Breast epithelium (tissue), 4 donors: ENCODE measurements at places on chromosomes 6 and 20.
A peak's percentile ranks its signal among the peaks of the same experiment; 100 is the strongest.

DNA sequence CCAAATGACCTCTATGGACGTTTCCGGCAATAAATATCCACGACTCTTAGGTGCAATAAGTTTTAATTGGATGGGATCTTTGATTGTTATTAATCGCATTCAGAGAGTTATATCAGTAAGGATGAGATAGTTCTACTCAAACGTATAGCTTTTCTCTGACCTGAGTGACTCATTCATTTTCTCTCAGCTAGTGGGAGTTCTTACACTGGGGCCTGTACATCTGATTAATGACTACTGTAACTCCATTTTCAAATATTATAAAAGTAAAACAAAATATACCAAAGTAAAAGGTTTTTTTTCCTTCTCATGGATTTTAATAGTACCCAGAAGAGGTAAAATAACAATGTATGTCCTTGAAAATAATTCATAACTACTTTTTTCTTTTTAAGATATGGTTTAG lies 41.1 kb upstream of the SAMD5 start:
- DNase-seq = no peak
- no peak overlapping the region for H3K4me3 ChIP-seq

- H3K4me3 ChIP-seq = no peak overlapping the region
- no peak for DNase-seq
- H3K27me3 ChIP-seq = no peaks in the 10 kb centered on the region
- H3K4me1 ChIP-seq = no peaks in the 10 kb centered on the region
Measured at GRCh38 chr6:158648682-158649131, 1.1 kb upstream of the SYTL3 start.

- no peaks in the 10 kb centered on the region for H3K27me3 ChIP-seq
- no peaks in the 10 kb centered on the region for H3K4me1 ChIP-seq
- no peak overlapping the region for H3K4me3 ChIP-seq
- DNase-seq = no peak
Measured at GRCh38 chr6:137777687-137778075, 89.4 kb upstream of the TNFAIP3 start.

- H3K27ac ChIP-seq = no peak overlapping the region
- DNase-seq = no peak
- H3K4me1 ChIP-seq = no peaks in the 10 kb centered on the region
- no peaks in the 10 kb centered on the region for H3K36me3 ChIP-seq
Measured at GRCh38 chr20:54110041-54110440, 39.6 kb upstream of the BCAS1 start.

- no peak for DNase-seq
- H3K27me3 ChIP-seq = no peaks in the 10 kb centered on the region
- H3K4me3 ChIP-seq = no peak overlapping the region
- no peaks in the 10 kb centered on the region for H3K36me3 ChIP-seq
- H3K4me1 ChIP-seq = no peaks in the 10 kb centered on the region
Measured at GRCh38 chr6:6728169-6728941, 139.8 kb downstream of the LY86 start.

GRCh38 chr20:5845681-5846615 lies 95.7 kb downstream of the SHLD1 start:
- H3K27me3 ChIP-seq = no peaks in the 10 kb centered on the region
- no peak overlapping the region for H3K4me3 ChIP-seq
- H3K4me1 ChIP-seq = no peaks in the 10 kb centered on the region
- H3K27ac ChIP-seq = no peak overlapping the region
- no peak for DNase-seq

DNA sequence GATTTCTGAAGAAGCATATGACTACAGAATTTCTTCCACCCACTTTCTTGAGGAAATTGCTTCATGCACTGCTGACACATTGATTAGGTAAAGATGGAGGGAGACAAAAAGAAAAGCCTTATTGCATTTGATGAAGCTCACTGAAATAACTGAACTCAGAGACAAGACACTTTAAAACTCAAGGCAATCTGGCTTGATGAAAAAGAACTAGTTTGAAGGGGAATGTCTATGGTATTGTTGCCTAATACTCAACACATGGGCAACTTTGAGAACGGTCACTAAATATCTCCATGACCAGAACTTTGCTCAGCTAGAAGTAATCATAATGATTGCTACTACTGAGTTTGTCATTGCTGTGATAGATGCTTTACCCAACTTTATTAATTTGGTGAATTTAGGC lies 38.1 kb downstream of the HTR1B start:
- H3K36me3 ChIP-seq = no peaks in the 10 kb centered on the region
- H3K27me3 ChIP-seq = no peaks in the 10 kb centered on the region
- H3K4me3 ChIP-seq = no peak overlapping the region
- DNase-seq = no peak
- no peak overlapping the region for H3K27ac ChIP-seq

DNA sequence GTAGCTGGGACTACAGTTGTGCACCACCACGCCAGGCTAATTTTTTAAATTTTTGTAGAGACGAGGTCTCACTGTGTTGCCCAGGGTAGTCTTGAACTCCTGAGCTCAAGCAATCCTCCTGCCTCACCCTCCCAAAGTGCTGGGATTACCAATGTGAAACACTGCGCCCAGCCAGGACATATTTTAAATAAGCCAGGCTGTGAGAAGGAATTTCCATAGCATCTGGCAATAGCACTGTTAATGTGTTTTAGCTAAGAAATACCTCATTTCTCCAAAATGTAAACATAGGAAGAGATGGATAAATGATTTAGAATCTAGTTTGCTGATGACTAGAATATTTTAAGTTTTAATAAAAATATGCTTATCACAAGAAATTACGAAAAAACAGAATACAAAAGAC lies 27.0 kb upstream of the SLA2 start:
- no peak overlapping the region for H3K4me3 ChIP-seq
- H3K27ac ChIP-seq = no peak overlapping the region
- no peak for DNase-seq
- no peaks in the 10 kb centered on the region for H3K4me1 ChIP-seq
- H3K36me3 ChIP-seq = no peaks in the 10 kb centered on the region
- H3K27me3 ChIP-seq = no peaks in the 10 kb centered on the region

- H3K4me3 ChIP-seq = no peak overlapping the region
- no peak overlapping the region for H3K27ac ChIP-seq
- no peaks in the 10 kb centered on the region for H3K27me3 ChIP-seq
- DNase-seq = no peak
- no peaks in the 10 kb centered on the region for H3K4me1 ChIP-seq
Measured at GRCh38 chr6:95366414-95366813, 210.9 kb upstream of the MANEA start.

DNA sequence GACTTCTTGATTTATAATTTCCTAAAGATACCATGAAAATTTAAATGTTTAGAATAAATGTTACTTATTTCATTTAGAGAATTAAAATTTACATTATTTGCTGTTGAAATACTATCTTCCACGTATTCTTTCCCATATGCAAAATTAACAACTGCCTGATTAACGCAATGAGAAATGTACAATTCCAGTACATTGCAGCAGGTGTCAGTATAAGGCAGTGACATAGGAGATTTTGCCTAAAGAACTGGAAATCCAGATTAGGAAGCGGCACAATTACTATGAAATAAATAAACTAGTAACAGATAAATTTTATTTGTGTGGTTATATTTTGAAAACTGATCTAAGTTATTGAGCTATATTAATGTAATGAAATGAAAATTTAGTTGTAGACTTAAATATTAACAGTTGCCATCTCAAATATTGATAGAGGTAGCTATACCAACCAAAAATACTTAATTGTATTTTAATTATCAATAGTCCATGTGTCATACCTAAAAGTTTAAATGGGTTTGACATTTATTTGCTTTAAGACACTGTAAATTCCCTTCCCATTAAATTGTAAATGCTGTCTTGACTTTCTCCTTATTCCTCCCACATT lies 300.2 kb downstream of the UTRN start:
- H3K27me3 ChIP-seq = no peaks in the 10 kb centered on the region
- H3K36me3 ChIP-seq = no peaks in the 10 kb centered on the region
- no peak for DNase-seq
- no peak overlapping the region for H3K27ac ChIP-seq
- no peaks in the 10 kb centered on the region for H3K4me1 ChIP-seq
- no peak overlapping the region for H3K4me3 ChIP-seq

GRCh38 chr6:49649988-49650387 lies 13.3 kb upstream of the RHAG start:
- no peak overlapping the region for H3K4me3 ChIP-seq
- no peaks in the 10 kb centered on the region for H3K4me1 ChIP-seq
- no peak for DNase-seq
- no peaks in the 10 kb centered on the region for H3K27me3 ChIP-seq

GRCh38 chr20:37837924-37838323 lies 65.0 kb upstream of the VSTM2L start:
- H3K27ac ChIP-seq = no peak overlapping the region
- no peaks in the 10 kb centered on the region for H3K36me3 ChIP-seq
- DNase-seq = no peak
- no peak overlapping the region for H3K4me3 ChIP-seq

DNA sequence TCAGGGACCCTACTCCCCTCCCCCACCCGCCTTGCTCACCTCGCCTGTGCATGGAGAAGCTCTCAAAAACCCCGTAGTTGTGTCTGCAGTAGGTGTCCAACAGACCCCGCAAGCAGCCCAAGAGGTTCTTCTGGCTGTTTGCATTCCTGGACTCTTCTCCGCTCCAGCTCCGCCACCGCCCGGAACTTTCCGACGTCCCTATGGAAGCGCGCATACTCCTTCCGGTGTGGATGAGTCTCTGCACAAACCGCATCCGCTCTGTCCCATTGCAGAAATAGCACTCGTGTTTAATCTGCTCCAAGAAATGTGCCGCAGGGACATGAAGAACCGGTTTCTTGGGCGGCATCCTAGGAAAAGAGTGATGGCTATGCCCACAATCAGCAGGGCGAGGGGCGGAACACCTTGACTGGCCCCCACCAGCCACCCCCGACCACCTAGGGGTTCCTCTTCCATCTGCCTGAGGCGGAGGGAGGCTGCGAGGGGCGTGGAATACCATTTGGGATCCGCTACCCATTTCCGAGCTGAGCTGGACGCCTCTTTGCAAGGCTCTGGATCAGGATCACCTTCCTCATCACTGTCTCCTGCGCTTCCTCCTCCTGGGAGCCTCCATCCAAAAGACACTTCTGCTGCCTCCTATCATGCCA lies 20.2 kb downstream of the HLA-DRA start:
- no peak for DNase-seq
- H3K4me1 ChIP-seq = no peaks in the 10 kb centered on the region
- H3K27ac ChIP-seq = no peak overlapping the region
- no peaks in the 10 kb centered on the region for H3K36me3 ChIP-seq

DNA sequence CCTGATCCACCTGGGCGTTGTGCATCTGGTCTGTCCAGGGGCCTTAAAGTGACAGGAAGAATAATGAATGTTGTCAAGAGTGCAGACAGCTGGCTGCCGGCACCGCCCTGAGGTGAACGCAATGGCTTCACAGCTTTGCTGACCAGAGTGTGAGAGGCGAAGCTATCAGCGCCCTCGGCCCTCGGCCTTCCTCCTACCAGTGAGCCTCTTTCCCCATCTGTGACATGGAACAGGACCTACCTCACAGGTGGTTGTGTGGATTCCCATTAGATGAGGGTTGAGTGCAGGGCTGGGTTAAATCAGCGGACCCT lies 54.8 kb downstream of the CTCFL start:
- no peak overlapping the region for H3K4me3 ChIP-seq
- no peak overlapping the region for H3K27ac ChIP-seq
- H3K27me3 ChIP-seq = peaks cover 26% of the 10 kb centered on the region

DNA sequence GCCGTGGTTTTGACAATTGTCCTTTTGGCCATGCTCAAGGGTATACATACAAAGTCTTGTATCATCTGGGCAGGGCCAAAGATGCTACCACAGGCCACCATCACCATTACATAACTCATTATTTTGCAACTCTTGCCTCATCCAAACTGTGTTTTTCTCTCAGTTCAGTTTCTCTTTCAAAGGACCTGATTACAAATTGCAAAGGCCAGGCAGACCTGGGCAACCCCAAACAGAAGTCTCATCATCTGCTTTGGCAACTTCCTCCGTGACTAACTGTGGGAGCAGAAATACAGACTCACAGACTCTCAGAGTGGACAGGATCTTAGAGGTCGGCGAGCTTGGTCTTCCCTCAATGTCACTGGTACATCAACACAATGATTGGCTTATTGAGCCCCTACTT lies 117.8 kb upstream of the NEDD9 start:
- no peaks in the 10 kb centered on the region for H3K36me3 ChIP-seq
- DNase-seq = no peak
- H3K4me3 ChIP-seq = no peak overlapping the region
- no peaks in the 10 kb centered on the region for H3K27me3 ChIP-seq

GRCh38 chr20:63628246-63628975 lies 1.5 kb upstream of the GMEB2 start:
- H3K27ac ChIP-seq = peak overlapping the region; percentile 95
- H3K27me3 ChIP-seq = no peaks in the 10 kb centered on the region
- peak overlapping the region; percentile 98 for H3K4me3 ChIP-seq
- H3K4me1 ChIP-seq = no peaks in the 10 kb centered on the region

- no peaks in the 10 kb centered on the region for H3K27me3 ChIP-seq
- no peak for DNase-seq
- H3K36me3 ChIP-seq = no peaks in the 10 kb centered on the region
Measured at GRCh38 chr6:19298421-19298820, 538.7 kb upstream of the ID4 start.

GRCh38 chr6:106275692-106276091 lies 49.9 kb downstream of the ATG5 start:
- no peaks in the 10 kb centered on the region for H3K36me3 ChIP-seq
- no peaks in the 10 kb centered on the region for H3K4me1 ChIP-seq

- no peaks in the 10 kb centered on the region for H3K4me1 ChIP-seq
- H3K27ac ChIP-seq = no peak overlapping the region
- H3K4me3 ChIP-seq = no peak overlapping the region
- no peaks in the 10 kb centered on the region for H3K27me3 ChIP-seq
- no peaks in the 10 kb centered on the region for H3K36me3 ChIP-seq
- DNase-seq = no peak
Measured at GRCh38 chr6:112833581-112834131, 486.5 kb downstream of the RFPL4B start.

- H3K36me3 ChIP-seq = no peaks in the 10 kb centered on the region
- no peak for DNase-seq
- H3K27me3 ChIP-seq = no peaks in the 10 kb centered on the region
Measured at GRCh38 chr20:24948939-24949679, at the start of gene CST7. TSS of gene CST7 (plus strand) at chr20:24949269. CDS start at chr20:24949506, 237 bp downstream.

- no peak overlapping the region for H3K27ac ChIP-seq
- DNase-seq = no peak
- H3K4me3 ChIP-seq = no peak overlapping the region
- no peaks in the 10 kb centered on the region for H3K27me3 ChIP-seq
- H3K4me1 ChIP-seq = no peaks in the 10 kb centered on the region
- H3K36me3 ChIP-seq = peaks cover 4% of the 10 kb centered on the region
Measured at GRCh38 chr6:147278891-147279290, 74.7 kb downstream of the STXBP5 start.
